ENCODE measurements at places on chromosomes 1 and 21. TPM values are rescaled to one million over a fixed set of nuclear protein-coding genes. Genes with fewer than 3 reads are reported as not detected.

- no peak for DNase-seq
Measured at GRCh38 chr1:180513531-180513930, 11.2 kb upstream of the ACBD6 start.

DNA sequence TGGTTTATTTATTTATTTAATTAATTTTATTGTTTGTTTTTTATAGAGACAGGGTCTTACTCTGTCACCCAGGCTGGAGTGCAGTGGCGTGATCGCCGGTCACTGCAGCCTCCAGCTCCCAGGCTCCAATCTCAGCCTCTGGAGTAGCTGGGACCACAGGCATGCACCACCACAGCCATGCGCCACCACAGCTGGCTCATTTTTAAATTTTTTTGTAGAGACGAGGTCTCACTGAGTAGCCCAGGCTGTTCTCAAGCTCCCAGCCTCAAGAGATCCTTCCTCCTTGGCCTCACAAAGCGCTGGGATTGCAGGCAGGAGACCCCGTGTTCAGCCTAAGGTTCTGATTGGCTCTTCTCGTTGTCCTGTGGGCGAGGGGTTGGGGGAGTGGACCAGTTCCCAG lies 22.1 kb downstream of the UMODL1 start:
- no peak for DNase-seq

DNA sequence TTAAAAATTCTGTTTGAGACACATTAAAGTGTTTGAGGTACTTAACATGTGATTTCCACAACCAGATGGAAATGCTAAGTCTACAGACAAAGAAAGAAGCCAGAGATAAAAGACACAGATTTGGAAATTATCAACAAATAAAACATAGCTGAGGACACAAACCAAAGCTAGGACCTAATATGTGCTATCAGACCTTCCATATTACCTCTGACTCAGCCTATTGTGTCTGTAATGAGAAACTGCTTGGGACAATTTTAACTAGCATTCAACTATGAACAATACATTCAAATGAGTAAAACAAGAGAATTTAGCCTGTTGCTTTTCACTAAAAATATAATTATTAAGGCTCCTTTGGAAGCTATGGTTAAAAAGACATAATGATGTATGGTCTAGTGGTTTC lies 54.6 kb downstream of the WNT2B start:
- no peak for DNase-seq

GRCh38 chr1:94299627-94300553 lies 62.5 kb upstream of the ARHGAP29 start:
- no peak for DNase-seq

DNA sequence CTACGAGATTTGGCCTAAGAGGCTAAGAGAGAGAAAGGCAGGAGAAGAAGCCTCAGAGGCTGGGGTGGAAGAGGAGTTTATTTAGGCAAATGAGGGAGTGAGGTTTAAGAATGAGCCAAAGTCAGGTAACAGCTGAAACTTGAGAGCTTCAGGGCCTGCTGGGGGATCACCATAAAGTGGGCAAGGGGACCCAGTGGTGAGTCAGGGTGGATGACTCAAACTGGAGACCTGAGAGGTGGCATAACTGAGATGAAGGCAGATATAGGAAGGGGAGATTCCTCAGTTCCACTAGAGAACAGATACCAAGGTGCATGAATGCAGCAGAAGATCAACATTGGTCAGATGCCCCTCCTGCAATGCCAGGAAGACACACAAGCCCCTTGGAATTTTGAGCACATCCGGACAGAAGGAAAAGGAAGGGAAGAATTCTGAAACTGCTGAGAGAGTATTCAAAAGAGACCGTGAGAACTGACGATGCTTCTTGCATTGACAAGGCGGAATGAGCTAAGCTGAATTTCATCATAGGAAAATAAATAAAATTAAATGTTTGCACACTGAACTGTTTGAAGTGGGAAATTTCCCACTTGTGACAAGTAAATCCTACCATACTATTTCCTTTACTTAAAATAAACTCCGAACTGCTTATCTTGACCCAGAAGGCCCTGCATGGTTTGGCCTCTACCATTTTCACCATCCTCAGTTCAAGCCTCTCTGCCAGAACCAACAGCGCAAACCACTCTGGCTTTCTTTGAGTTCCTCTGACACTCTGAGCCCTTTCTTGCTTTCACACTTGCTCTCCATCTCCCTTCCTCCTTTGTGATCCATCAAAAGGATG lies 94.1 kb downstream of the NMNAT2 start:
- DNase-seq = no peak

DNA sequence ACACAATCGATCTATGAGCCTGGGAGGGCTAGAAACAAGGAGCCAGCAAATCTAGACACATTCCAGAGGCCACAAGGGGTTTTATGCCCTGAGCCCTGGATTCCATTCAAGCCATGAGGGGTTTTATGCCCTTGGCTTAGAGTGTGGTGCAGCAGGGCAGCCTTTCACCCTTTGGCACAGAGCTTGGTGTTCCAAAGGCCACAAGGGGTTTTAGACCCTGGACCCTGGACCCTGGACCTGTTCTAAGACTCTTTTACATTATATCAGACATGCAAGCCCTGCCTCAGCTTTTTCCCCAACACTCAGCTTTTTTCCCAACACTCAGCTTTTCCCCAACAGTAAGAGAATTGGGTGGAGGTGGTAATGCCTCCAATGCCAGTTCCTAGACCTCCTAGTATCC lies 13.3 kb downstream of the MSTO1 start:
- no peak for DNase-seq

The LENEP gene
- 0.48 TPM for total RNA-seq

All from WTC11 (cell line).